ENCODE measurements at places on chromosomes 3 and 15.
A peak's percentile ranks its signal among the peaks of the same experiment; 100 is the strongest.

- no peak for DNase-seq
Observed at GRCh38 chr3:65500398-65501306, 538.1 kb downstream of the MAGI1 start.

GRCh38 chr15:101176625-101177024 is 75.2 kb downstream of the CHSY1 start:
- no peak for DNase-seq

GRCh38 chr3:32592011-32592410 is 21.4 kb upstream of the DYNC1LI1 start:
- DNase-seq = no peak

GRCh38 chr15:62306851-62307504 is 141.9 kb upstream of the C2CD4B start:
- peak; percentile 1 for DNase-seq

- no peak for DNase-seq
Observed at GRCh38 chr15:81268881-81269601, 54.9 kb downstream of the STARD5 start.

DNA sequence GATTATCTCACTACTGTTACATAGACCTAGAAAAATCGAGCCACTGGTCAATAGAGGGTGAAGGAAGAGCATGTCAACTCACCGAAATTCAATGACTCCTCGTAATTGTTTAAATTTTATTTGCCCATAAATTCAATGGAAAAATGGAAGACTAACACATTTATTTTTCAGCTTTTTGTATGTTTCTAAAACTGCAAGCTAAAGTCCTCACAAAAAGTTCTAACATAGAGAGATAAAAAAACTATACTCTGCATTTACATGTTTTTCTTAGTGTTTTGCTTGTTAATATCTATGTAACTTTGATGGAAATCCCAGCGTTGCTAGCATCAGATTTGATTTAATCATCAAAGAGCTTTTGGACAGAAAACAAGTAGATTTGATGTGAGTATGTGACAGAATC is 6.8 kb downstream of the ARPP21 start:
- no peak for DNase-seq

GRCh38 chr3:143220741-143221140 is 101.2 kb downstream of the CHST2 start:
- no peak for DNase-seq

- DNase-seq = no peak
Observed at GRCh38 chr15:57323806-57324589, 52.3 kb upstream of the CGNL1 start.

- DNase-seq = no peak
Observed at GRCh38 chr3:11643201-11643603, 513 bp downstream of the VGLL4 start.

DNA sequence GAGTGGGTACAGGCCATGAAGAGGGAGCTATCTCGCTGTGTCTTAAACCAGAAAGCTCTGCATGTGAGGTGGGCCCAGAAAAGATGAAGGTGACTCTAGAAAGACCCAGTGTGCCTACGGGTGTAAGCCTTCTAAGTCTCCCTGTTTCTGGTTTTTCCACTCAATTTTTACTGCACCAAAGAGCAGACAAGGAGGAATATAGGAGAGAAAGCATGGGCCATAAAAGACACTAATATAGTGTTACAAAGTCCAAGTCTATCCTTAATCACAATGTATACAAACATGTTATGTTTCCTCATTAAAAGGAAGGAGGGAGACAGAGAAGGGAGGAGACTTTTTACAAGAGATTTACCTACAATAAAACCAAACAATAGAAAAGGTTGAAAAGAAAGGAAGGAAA is 24.1 kb upstream of the ZKSCAN7 start:
- no peak for DNase-seq

- DNase-seq = no peak
Observed at GRCh38 chr3:114464548-114464947, 170.7 kb downstream of the TIGIT start.

GRCh38 chr3:142530296-142530695 is 48.2 kb downstream of the ATR start:
- no peak for DNase-seq

DNA sequence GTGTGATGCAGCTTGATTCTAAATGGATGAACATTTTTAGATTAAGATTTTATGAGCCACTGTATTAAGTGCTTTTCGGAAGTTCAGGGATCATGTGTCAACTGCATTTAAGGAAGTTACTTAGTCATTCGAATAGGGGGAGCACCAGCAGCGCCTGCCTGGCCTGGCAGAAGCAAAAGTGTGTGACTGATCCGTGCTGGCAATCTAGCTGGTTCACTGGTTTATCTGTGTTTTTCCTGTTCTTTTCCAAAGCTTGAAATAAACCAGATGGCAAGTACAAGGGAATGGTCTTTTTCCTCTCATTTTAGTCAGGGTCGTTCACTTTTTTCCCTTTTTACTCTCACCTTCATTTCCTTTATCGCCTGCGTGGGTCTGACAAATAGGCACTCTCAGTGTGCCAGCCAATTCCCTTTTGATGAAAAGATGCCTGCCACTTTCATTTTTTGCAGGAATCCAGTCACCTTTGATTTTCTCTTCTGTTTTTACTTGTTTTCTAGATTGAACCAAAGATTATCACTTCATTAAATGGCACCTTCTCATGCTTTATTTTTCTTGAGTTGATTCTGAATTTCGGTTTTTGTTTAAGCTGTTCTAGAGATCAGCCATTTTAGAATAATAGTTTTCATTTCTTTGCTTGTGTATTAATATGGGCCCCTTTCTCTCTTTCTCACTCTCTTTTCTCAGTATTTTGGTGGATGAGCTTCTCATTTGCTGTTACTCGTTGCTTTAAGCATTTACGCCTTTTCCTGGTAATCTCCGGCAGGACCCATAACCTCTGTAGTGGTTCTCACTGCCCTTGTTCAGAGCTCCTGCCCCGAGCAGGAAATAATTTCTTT is 2.8 kb downstream of the ABHD2 start:
- DNase-seq = peak; percentile 62

DNA sequence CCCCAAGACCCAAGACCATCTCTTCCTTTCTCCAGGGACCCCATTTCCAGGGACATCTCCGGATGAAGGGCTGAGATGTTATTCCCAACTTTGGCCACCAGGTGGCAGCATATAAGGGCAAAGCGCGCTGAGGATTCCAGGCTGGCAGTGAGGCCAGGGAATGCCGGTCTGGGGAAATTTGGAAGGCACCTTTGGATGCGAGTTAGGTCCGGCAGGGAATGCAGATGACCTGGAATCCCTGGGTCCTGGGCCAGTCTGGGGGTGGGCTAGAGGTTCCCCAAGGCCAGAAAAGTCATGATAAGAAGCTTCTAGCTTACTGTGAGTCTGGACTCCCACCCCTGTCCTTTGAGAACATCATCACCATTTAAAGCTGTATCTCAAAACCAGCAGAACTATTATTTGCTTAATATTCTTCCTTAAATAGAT is 1.6 kb upstream of the CHST13 start:
- peak; percentile 44 for DNase-seq

- no peak for DNase-seq
Observed at GRCh38 chr3:188789251-188789650, 382.5 kb upstream of the TPRG1 start.

GRCh38 chr15:74762791-74763150 is 14.1 kb downstream of the CYP1A2 start:
- DNase-seq = no peak

- DNase-seq = no peak
Observed at GRCh38 chr3:170762064-170762463, 107.9 kb downstream of the RPL22L1 start.

- DNase-seq = no peak
Observed at GRCh38 chr15:38696790-38697495, 132.3 kb upstream of the RASGRP1 start.

DNA sequence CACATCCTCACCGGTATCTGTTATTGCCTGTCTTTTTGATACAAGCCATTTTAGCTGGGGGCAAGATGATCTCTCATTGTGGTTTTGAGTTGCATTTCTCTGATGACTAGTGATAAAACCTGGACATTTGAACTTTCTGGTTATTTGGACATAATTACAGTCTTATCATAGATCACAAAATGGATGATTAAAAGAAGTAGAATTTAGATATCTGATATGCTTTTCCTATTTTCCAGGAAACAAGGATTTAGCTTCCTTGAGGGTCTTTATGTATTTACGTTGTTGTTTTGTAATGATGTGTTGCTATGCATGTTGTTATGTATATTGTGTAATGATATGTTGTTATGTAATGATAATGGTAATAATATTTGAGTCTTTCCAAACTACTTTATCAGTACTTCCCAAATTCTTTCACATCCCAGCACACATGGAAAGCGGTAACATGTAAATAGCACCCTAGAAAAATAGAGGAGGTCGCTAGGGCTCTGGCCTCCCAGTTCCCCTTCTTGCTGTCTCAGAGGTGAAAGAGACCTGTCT is 53.8 kb downstream of the GJD2 start:
- DNase-seq = no peak

GRCh38 chr3:58743296-58743695 is 76.7 kb upstream of the FAM3D start:
- DNase-seq = no peak

DNA sequence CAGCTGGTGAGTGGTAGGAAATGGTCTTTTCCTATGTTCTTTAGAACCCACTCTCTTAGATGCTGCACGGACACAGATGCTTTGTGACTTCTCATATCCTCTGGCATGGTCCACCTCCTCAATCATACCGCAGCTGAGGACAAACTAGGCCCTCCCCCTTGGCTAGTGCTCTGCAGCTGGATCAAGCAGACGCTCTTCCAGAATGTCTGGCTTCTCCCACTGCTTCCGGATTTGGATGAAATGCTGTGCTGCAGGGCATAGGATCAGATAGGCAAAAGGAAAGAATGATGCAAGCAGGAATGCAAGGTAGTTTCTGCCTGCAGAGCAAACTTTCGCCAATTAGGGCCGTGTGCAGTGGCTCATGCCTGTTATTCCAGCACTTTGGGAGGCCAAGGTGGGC is 75.7 kb upstream of the SLC4A7 start:
- DNase-seq = no peak

GRCh38 chr3:134326760-134327593 is 47.3 kb downstream of the AMOTL2 start:
- no peak for DNase-seq

GRCh38 chr3:66744521-66744920 is 243.7 kb upstream of the LRIG1 start:
- no peak for DNase-seq

GRCh38 chr3:143413372-143413771 is 293.8 kb downstream of the CHST2 start:
- DNase-seq = no peak

DNA sequence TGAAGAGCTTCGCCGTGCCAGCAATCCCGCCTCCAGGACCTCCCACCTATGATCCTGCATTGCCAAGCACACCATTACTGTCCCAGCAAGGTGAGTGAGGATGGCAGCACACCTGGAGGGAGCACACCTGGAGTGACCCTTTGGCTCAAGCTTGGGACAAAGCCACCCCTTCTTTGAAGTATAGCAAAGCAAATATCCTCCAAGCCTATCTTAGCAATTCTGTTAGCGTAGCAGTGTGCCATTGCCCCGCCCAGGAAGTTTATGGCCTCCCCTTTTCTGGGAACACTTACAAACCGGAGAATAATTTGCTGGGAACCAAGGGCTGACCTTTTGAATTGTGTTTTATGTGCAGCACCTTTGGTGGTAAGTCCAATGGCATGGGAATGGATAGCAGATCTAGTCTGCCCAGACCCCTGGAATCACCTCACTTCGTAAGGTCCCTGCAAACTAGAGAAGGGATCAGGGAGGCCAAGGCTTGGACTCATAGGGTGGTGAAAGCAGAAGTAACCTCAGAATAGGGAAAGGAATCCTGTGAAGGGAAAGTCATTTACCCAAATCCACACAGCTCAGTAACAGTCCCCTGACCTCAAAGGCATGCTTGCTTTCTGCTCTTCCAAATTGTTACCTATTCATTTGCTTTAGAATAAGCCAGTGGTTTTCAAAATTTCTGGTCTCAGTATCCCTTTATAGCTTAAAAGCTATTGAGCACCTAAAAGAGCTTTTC is 70.1 kb downstream of the HCN4 start:
- no peak for DNase-seq

DNA sequence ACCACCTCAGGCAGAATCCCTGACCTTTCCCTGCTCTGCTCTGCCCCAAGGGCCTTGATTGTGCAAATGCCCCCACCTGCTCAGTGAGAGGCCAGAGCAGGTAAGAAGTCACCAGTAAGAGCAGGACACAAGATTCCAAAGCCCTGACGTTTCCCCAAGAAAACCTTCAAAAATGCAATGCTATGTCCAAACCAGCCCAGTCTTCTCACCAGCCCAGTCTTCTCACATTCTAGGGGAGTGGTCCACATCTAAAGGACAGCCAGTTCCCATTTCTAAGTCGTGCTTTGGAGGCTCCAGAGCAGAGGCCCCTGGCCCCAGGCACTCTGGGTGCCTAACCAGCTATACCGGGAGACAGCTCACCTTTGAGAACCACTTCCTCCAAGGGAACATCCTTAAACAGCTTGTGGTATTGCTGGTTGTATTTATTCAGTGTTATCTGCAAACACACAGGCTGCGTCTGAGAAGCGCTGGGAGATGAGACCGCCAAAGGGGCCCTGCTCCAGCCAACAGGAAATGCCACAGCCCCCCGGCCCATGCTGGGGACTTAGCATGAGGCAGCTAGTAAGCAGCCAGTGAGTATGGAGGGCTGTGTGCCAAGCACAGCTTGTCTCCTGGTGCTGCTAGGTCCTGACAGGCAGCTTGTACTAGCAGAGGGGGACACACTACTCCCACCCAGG is 29.3 kb downstream of the GRAMD2A start:
- DNase-seq = no peak

- DNase-seq = no peak
Observed at GRCh38 chr3:124360563-124360962, 368.6 kb upstream of the ROPN1 start.

GRCh38 chr3:170497207-170498095 is 78.8 kb downstream of the CLDN11 start:
- DNase-seq = no peak

- no peak for DNase-seq
Observed at GRCh38 chr15:70127288-70127746, 29.6 kb upstream of the TLE3 start.

- peak; percentile 50 for DNase-seq
Observed at GRCh38 chr3:66496746-66497145, 4.1 kb downstream of the LRIG1 start.

DNA sequence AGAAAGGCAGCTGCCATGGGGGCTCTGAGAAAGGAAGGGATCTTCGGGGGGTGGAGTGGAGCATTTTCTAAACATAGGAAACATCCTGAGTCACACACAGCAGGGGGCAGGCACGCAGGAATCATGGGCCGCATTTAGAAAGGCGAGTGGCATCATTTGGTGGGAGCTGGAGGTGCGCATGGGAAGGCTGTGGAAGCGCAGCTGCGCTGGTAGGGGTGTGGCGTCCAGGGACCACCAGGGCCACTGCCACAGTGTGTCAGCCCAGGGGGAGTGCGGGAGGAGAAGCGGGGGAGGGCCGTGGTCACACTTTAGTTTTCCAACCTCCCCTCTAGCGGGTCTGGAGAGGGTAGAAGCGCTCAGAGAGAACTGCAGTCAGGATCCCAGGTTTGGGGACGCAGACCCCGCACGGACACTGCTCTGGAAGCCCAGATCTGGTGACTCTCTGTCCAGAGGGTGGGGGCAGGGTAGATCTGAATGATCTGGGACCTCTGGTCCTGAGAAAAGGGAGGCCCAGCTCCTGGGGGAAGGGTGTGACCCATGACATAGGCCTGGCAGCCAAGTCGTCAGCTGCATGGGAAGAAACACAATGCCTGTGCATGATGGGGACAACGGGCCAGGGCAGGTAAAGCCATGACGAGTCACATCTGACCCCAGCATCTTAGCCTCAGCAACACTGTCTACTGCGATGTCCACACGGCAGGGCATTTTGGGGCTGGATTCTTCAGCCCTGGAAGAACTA is 88.0 kb upstream of the IQSEC1 start:
- DNase-seq = no peak

GRCh38 chr3:50345586-50346234 is at the start of gene ZMYND10:
ZMYND10 (minus strand) TSS chr3:50345732; CDS start chr3:50345579, 153 bp downstream.
- peak; percentile 75 for DNase-seq
